Kidney glomerular epithelial cell (primary cell): ENCODE measurements at places on chromosomes 5 and 9.
A peak's percentile ranks its signal among the peaks of the same experiment; 100 is the strongest.

DNA sequence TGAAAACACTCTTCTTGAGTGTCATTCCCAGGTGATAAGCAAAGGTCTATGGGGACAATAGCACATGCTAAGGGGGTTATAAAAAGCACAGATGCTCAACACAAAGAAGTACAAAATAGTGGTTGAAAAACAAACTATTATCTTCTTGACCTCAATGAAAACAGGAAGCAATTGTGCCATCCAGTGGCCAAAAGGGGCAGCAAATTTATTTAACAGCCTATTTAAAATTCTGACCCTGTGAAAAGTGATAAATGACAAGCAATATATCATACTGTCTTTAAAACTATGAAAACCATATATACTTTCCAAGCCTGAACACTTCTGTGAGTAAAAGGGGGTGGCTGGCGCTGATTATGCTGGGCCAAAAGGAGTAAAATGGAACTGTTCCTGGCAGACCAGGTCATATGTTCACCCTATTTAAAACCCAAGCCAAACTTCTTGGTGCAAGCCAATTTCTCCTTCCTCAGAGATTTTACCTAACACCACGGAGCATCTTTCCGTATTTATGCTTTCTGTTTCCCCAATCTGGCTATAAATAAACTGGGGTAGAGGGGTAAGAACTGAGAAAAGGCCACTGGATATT, 29.7 kb downstream of the TEX10 start:
- peak; percentile 13 for DNase-seq

DNA sequence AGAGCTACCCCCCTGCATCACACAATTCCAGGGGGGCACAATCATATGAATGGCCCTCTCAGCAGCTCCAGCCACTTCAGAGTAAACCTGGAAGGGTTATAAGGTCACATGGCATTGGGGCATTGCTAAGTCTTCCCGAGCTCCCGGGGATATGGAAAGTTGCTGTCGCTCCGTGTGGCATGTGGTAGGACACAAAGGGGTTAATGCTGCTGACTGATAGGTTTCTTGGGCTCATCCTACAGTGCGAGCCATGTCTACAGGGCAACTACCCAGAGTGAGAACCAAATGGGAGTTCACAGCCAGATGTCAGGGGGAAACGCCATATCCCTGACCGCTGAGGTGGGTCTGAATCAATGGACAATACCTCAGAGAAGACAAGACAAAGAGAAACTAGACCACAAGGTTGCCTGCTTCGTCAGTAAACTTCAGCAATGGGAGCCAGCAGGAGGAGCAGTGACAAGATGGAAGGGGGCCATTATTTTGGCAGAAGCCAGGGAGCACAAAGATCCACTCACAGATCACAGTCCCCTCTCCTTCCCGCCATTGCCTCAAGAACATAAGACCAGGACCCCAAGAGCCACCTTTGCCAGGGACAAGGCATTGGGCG, 52.4 kb upstream of the SHISAL2B start:
- DNase-seq = no peak

GRCh38 chr5:130032807-130033206, 128.5 kb downstream of the CHSY3 start:
- no peak for DNase-seq

DNA sequence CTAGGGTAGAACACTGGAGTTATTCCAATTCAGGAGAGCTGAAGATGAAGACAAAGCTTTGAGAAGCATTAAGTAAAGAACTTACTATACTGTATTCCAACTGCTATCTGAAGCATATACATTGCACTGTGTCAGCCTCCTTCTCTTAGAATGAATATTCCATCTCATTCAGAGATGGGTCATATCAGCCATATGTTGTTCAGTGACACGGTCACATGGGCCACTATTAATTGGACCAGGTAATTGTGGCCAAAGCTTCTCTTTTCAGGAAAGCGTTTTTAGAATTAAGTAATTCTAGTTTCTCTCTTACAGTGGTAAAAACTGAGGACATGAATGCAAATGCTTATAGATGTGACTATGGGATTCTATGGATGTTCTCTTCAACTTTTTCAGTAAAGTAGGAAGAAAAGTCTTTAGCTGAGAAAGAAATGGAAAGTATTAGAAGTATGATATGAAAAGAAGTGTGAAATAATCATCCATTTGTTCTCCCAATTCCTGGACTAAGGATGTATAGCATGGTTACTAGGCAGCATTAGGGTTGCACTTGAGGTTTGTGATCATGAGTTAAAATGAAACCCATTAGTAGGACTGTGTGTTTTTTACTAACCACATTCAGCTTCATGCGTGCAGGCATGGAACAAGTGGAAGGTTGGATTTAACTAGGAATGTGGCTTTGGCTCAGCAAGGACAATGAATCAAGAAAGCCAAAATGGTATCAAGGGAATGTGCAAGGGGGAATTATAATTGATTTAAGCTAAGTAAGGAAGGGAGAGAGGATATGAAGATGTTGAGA, 40.9 kb downstream of the CETN3 start:
- DNase-seq = no peak

DNA sequence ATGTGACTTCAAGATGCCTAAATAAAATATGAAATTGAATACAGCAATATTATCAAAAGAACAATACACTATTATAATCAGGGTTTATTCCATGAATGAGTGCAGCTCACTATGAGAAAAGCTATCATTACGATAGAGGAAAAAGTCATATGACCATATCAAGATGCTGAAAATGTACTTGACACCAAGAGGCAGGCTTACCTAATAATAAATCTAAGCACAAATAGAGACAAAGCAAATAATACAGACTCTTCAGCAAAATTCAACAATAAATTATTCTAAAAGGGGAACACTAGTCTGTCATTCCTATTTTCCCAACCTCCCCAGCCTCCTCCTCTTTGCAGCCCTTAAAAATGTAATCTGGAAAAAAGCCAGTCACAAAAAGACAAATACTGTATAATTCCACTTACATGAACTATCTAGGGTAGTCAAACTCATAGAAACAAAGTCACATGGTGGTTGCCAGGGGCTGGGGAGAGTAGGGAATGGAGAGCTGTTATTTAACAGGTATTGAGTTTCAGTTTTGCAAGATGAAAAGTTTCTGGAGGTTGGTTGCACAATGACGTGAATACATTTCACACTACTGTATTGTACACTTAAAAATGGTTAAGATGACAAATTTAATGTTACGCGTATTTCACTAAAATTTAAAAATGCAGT, 148.4 kb downstream of the NFIB start:
- DNase-seq = no peak

DNA sequence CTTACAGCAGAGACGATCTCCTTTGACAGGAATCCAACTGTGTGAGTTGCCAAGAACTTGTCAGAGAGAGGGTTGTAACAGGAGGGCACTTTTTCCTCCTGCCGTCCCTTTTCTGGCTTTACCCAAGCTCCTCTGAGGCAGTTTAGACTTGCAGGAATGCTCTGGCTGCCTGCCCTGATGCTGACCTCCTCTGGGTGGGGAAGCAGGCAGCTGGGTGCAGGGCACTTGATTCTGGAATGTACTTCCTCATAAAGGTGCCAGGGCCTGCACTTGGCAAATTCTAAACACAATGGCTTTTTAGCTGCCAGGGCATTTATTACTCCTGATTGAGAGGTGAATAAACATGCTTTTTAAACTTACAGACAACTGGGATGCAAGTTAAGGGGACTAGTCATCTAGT, 190.4 kb downstream of the EPB41L4A start:
- DNase-seq = peak; percentile 88

- DNase-seq = no peak
These were observed 396.5 kb downstream of the ADGRV1 start for GRCh38 chr5:90955001-90955635.

DNA sequence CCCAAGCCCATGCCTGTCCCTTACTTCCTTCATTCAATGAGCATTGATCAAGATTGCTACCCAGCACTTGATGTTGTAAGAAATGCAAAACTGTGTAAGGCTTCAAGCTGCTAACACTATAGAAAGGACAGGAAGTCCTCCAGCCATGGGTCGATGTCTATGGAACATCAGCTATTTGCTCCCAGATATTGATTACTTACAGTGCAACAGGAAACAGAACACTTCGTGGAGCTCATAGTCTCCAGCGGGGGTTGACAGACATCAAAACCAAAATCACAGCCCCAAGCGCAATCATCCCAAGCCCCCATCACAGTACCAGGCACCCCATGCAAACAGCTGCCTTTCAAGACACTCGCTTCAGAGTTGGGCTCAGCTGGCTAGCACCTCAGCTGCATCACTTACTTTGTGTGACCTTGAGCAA, 26.8 kb upstream of the DUSP1 start:
- DNase-seq = no peak

- no peak for DNase-seq
These were observed 46.7 kb downstream of the ZNF354A start for GRCh38 chr5:178683783-178684182.

DNA sequence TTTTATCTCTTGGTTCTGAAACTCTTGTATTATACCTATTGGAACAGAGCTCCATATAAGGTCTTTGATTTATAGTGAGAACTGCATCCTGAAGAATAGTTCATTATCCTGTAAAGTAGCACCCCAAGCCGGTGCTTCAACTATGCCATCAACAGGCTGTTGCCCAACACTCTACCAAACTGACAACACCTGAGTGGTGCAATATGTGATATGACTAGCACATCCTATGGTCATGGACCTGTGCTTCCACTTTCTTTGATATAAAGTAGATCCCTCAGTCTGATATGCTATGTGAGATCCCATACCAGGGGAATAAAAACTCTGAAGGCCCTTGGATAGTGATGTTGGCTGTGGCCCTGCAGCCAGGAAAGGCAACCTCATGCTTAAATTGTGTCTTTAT, 15.8 kb downstream of the CSF2 start:
- no peak for DNase-seq

DNA sequence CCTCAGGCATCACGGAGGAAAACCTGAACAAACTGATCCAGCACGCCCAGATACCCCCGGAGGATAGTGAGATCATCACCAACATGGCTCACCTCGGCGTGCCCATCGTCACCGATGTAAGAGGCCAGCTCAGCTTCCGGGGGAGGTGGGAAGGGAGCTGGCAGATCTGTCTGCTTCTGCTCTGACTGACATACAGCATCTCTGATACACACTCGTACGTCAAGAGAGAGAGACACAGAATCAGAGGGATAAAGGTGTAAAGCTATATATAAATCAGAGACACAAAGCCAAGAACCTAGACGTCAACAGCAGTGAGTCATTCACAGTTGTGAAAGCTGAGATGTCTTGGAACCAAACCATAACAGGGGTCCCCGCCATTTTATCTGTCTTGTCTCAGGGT, 30.1 kb upstream of the CFAP157 start:
- DNase-seq = no peak

DNA sequence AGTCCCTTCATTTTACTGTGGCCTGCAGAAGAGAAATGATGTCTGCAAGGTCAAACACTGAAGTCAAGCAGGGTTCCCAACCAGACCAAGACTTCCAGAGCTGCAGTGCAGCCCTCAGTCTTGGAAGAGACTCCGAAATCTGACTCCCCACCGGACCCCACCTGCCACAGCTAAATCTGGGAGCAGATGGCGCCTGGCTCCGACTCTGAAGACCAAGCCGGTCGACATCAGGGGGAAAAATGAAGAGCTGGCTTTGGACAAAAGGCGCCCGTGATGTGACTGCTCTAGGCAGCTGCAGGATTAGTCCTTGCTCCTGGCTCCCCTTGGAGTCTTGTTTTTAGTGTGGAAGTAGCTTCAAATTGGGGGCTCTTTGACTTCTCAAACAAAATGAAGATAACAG, 72.4 kb upstream of the ZNF622 start:
- DNase-seq = no peak

GRCh38 chr9:98506422-98507054, 202.2 kb downstream of the GABBR2 start:
- no peak for DNase-seq

GRCh38 chr9:78967596-78968217, 604.1 kb upstream of the TLE4 start:
- DNase-seq = no peak

DNA sequence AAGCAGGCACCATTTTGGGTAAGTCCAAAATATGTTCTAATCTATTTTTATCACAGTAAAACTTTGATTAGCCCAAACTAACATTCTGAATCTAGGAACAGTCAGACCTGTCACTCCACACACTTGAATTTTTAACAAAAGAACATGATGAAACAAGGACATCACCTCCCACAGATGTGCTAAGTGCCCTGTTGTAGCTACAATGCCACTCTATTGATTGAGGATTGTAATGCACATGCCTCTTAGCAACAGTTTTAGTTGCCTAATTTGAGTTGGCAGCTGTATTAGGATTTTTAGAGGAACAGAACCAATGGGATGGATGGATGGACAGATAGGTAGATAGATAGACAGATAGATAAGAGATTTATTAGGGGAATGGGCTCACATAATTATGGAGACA, 20.3 kb upstream of the RNF20 start:
- no peak for DNase-seq

- no peak for DNase-seq
These were observed 346.7 kb upstream of the PTGER4 start for GRCh38 chr5:40332970-40333369.

DNA sequence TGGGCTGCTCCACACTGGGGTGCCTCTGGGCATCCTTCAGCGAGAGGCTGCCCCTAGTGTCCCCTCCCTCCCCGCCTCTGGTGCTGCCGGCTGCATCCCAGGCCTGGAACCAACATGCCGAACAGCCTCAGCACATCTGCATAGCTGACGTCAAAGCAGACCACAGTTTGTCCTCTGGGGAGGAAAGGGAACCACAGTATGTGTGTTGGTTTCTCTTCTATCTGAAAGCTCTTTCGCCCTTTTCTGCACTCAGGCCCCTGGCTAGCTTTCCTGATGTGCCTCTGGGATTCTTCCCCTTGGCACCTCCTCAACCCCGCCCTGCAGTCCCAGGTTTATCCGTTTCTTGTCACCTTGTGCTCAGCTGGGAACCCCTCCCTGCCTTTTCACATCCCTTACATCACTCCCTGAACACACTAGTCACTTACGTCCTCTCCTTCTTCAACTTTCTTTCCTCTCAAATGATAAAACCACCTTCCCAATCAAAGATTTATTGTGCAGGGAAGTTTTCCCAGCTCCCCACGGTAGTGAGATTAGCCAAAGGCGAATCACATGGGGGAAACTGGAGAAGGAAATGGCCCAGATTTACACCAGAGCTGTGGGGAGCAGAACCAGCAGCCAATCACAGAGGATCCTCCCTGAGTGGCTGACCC, 35.5 kb upstream of the B4GALT1 start:
- DNase-seq = no peak

DNA sequence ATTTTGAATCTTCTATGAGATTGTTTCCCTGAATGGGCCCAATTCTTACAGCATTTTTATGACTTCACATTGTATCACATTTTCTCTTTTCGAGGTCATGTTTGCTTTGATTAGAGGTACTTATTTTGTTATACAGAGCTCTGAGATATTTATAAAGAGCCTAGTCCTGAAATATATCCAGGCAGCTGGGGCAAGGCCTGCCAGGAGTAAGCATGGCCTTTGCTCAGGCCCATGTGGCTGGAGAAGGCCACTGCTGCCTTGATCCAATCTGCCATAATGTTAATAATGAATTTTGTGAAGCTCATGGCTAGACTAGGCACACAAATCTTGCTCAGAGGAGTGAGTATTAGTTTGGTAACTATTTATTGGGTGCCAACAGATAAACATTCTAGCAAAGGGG, 96.0 kb downstream of the TARS1 start:
- no peak for DNase-seq

GRCh38 chr9:70484232-70485130, 70.0 kb upstream of the KLF9 start:
- peak; percentile 33 for DNase-seq

GRCh38 chr5:44640945-44641456, 167.7 kb upstream of the MRPS30 start:
- DNase-seq = no peak
